ENCODE measurements at places on chromosomes 1 and 21. TPM values are rescaled to one million over a fixed set of nuclear protein-coding genes. Genes with fewer than 3 reads are reported as not detected.
A peak's percentile ranks its signal among the peaks of the same experiment; 100 is the strongest.

The GOLT1A gene
- total RNA-seq, result 3.9 TPM

The TMEM82 gene
- total RNA-seq, result 19.7 TPM

The RIPPLY3 gene
- not detected for total RNA-seq

DNA sequence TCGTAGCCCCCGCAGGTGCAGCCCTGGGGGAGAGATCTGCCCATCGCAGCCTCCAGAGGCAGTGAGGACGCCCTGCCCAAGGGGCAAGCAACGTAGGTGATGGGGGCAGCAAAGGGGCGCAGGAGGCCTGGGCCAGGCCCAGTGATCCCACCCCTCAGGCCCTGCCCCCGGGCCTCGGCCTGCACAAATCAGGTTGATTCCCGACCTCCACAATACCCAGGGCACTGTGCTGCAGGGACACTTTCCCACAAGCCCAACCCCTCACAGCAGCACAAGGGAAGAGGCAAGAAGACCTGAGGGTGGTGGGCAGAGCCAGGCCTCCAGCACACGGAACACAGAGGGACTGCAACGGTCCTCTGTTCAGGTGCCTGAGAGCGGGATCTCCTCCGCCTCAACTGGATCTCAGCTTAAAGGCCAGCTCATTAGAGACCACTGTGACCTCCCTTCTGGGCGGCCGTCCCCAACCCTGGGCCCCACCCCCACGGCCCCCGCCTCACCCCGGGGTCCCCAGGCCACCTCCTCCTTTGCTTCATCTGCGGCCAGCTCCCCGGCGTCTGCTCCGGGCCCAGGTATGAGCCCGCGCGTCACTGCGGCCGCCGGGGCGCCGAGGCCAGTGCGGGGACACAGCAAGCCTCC lies 812 bp upstream of the ARF1 start:
- DNase-seq, result peak; percentile 48

- no peak for DNase-seq
Observed at GRCh38 chr1:96825231-96825630, 103.6 kb downstream of the PTBP2 start.

DNA sequence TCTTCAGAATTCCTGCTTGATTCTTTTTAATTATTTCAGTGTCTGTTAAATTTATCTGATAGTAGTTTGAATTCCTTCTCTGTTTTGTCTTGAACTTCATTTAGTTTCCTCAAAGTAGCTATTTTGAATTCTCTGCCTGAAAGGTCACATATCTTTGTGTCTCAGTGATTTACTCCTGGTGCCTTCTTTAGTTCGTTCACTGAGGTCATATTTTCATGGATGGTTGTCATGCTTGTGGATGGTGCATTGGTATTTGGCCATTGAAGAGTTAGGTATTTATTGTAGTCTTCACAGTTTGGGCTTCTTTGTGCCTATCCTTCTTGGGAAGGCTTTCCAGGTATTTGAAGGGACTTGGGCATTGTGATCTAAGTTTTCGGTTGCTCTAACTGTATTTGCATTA lies 267.9 kb downstream of the HHAT start:
- no peak for DNase-seq

The CYYR1 gene
- total RNA-seq, result 5.9 TPM

DNA sequence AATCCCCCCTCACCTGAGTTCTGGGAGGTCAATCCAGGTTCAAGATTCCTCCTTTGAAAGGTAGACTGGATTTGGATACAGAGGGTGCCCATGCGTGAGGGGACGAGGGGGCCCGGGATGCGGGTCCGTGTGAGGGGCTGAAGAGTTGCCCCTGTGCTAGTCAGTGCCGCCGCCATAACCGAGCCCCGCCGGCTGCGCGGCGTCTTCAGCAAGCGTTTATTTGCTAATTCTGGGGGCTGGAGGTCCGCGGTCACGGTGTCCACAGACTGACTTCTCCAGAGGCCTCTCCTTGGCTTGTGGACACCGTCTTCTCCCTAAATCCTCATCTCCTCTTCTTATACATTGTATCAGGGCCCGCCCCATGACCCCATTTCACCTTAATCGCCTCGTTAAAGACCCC lies 20.9 kb upstream of the SAMD11 start:
- DNase-seq, result no peak

- DNase-seq, result no peak
Observed at GRCh38 chr1:221117548-221117951, 238.3 kb downstream of the HLX start.

GRCh38 chr1:60279798-60280197 lies 206.2 kb upstream of the C1orf87 start:
- DNase-seq, result no peak

The SRGAP2B gene
- total RNA-seq, result 25.8 TPM

GRCh38 chr1:40980453-40981121 lies 1.1 kb downstream of the CTPS1 start:
- DNase-seq, result peak; percentile 16

The GLIS1 gene
- 0.09 TPM for total RNA-seq

GRCh38 chr1:22619252-22619651 lies 17.2 kb upstream of the C1QA start:
- DNase-seq, result no peak

- DNase-seq, result no peak
Observed at GRCh38 chr21:35428489-35428888, 379.4 kb upstream of the RUNX1 start.

DNA sequence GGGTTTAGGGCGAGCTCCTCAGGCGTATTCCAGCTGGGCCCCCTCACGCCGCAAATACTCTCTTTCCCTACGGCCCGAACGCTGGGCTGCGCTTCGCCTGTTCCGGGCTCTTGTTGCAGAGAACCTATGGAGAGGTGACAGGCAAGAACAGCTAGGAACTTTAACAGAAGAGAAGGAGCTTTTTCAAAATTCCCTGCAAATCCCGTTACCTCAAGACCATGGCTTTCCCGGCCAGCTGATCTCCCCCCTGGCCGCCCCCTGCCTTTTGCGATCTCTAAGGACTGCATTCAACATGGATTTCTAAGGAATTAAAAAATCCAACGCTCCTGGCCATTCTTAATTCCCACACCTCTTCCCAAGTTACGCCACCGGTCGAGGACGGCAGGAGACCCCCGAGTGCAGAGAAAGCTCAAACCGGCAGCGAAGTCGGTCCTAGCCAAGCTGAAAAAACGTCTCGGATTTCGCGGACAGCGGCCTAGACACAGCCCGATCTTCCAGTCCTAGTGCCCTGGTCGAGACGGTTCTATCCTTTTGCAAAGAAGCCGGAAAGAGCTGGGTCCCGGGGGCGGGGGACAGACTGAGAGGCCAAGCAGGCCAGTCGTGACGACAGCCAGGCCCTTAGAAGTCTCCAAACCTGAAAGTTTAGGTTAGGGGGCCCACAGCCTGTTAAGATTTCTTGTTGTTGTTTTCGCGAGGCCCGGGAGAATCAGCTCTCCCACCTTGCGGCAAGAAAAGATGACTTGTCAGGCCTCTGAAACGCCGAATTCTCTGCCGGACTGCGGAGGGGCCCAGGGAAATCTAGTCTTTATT lies 1.1 kb upstream of the TBX15 start:
- DNase-seq, result no peak

DNA sequence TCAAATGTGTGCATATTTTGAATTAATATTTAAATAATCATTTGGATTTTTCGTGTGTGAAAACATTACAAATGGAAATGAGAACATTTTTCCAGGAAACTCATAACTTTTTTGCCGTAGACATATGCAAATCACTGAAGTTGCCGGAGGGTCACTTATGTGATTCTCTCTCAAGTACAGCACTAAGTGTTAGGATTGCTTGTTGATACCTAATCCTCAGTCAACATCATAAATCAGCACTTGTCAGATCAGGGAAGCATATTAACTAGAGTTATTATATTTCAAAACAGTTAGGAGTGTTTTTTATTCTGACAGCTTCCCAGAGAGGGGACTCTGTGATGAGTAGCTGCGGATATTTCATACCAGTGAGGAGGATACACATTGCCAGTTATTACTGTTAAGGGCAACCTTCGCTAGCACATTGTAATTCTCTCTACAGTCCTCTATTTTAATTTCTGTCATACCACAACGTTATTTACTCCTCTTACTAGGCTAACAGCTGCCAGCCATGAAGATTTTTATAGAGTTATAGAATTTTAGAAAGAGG lies 41.5 kb downstream of the NCAM2 start:
- no peak for DNase-seq

GRCh38 chr1:202254454-202255252 lies 61.1 kb downstream of the LGR6 start:
- no peak for DNase-seq

The ARHGEF11 gene
- total RNA-seq, result 47.7 TPM

GRCh38 chr1:3249631-3250501 lies 180.9 kb downstream of the PRDM16 start:
- peak; percentile 40 for DNase-seq

DNA sequence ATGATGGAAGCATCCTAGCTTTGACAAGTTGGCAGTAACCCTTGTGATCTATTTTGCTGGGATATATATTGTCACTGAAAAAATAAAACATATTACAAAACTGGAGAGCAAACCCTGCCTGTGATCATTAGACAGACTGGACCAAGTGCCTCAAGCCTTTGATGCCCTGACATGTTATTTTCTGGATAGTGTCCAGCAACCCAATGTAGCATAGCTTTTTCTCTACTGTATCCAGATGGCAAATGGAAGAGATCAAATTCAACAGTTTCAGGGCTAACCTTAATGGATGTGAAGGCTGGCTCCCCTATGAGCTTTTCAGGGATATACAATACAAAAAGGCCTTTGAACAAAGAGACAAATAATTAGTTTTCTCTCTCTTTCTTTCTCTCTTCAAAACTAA lies 25.1 kb downstream of the WARS2 start:
- no peak for DNase-seq
